ENCODE measurements at places on chromosomes 3 and 15.

GRCh38 chr3:101632586-101632985 is 44.3 kb downstream of the ZBTB11 start:
- DNase-seq, result no peak

DNA sequence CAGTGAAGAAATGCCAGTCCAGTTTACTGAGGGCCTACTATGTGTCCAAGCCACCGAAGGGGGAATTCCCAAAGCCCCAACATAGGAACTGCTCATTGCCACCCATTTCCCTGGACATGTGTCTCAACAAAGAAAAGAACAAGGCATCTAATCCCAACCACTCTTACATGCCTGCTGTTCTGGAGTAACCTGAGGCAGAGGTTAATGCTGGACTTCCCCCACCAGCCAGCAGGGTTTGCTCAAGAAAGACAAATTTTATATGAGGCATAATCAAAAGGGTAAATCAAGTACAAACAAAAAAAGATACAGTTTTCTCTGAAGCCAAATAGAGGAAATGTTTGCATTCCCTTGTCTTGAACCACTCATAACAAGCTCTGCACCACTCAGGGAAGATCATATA is 4.1 kb downstream of the ADCY5 start:
- DNase-seq, result no peak

GRCh38 chr15:82532991-82533481 is 7.2 kb downstream of the RPS17 start:
- DNase-seq, result no peak

DNA sequence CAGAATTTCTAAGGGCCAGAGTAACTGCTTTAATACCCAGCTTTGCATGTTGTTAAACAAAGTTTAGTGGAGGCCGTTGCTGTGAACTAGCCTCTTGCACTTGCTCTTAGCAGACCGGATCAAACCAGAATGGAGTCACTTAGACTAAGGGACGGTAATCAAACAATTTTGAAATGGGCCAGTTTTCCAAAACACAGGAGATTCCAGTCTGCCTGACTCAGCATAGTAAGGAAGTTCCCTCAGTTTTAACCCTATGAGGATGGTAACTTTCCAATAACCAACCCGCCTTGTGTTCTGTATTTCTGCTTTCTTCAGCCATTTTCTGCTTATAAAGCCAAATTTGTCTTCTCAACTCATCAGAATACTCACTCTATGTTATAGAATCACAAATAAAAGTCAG is 77.2 kb upstream of the WDR72 start:
- DNase-seq, result no peak

DNA sequence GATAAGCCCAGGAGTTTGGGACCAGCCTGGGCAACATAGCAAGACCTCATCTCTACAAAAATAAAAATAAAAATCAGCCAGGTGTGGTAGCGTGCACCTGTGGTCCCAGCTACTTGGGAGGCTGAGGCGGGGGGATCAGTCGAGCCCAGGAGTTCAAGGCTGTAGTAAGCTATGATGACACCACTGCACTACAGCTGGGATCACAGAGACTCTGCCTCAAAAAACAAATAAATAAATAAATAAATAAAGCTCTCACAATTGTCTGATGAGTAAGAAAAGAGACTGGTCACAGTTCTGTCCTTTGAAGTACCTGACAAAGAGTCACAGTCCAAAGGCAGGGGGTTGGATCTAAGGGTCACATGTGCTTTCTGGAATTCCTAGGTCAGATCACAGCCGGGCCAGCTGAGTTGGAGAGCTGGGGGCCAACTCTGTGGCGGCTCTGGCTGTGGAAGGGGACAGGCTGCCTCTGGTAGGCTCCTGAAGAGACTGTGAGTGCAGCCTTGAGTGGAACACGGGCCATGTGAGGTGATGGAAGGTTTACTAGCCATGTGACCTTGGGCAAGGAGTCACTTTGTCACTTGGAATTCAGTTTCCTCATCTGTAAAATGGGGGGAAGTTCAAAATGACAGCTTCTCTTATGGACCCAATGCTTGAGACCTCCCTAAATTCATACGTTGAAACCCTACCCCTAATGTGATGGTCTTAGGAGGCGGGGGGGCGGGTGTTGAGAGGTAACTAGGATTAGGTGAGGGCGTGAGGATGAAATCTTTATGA is 47.2 kb downstream of the WHAMM start:
- no peak for DNase-seq

All from amniotic stem cell (primary cell).